Breast epithelium (tissue), 4 donors: ENCODE measurements at places on chromosomes 4 and X.

GRCh38 chr4:84920617-84921016 lies 45.9 kb downstream of the WDFY3 start:
- DNase-seq, result no peak

- DNase-seq, result no peak
Observed at GRCh38 chr4:140680686-140681085, 75.5 kb downstream of the TBC1D9 start.

- DNase-seq, result no peak
Observed at GRCh38 chr4:118033148-118034052, 886 bp upstream of the NDST3 start.

DNA sequence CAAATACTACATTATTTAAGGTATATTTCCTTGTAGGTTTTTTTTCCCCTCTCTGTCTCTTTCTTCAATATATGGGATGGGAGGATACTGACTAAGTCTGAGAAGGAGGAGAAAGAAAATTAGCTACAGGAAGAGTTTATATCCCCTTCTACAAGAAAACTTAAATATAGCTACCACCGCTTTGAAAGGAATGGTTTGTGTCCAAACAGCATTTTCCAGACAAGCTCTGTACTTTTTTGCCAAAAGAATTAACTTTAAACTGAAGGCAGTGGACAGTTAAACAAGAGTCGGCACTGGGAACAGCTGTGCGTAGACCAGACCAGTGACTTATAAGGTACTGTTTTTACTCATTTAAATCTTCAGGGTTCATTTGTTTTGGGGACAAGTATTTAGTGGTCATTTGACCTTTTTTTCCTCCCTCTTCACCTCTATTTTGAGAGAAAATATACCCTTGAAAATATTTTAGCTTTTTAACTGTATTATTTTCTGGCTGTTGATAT lies 303.7 kb downstream of the ARHGAP24 start:
- no peak for DNase-seq

- DNase-seq, result no peak
Observed at GRCh38 chr4:75849461-75849860, 52.8 kb downstream of the PPEF2 start.

DNA sequence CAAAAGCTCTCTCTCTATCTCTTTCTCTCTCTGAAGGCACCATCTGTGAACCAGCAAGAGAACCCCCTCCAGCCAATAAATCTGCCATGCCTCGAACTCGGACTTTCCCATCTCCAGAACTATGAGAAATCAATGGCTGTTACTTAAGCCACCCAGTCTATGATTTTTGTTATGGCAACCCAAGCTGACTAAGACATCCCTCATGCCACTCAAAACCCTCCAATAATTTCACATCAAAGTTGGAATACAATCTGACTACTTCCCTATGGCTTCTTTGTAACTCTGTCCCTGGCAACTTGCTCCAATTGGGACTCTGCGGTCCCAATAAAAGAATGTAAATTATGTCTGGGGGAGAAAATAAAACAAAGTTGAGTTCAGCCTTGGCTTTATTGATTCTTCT lies 265.7 kb downstream of the SHOX start:
- DNase-seq, result no peak

DNA sequence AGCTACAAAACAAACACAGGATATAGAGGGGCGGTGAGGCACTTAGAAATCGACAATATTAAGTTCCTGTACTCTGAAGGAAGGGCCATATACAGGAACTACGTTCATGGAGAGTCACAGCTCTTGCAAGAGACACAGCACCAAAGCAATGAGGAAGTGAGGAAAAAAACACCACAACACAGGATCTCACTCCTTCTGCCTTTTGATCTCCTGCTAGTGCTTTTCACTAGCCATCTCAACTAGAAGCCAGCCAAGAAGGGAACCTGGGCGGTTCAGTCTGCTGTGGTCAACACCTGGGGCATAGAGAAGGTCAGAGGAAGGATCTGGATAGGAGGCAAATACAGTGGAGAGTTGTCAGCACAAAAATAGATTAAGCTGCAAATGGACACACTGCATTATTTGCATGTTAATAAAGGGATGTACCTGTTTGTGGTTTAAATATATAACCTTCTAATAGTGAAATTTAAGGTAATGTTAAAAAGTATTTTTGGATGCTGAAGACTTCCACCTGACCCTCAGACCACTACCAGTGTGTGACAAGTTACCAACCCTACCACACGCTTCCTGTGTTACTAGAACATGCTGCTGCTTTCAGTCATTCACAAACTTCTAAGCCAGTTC lies 104.6 kb downstream of the DTHD1 start:
- no peak for DNase-seq

GRCh38 chr4:11198516-11199305 lies 230.0 kb downstream of the HS3ST1 start:
- DNase-seq, result no peak

- no peak for DNase-seq
Observed at GRCh38 chrX:77628294-77629025, 157.6 kb downstream of the ATRX start.

- DNase-seq, result no peak
Observed at GRCh38 chrX:11478911-11479310, 185.7 kb downstream of the AMELX start.

GRCh38 chrX:81232218-81232617 lies 30.3 kb downstream of the SH3BGRL start:
- no peak for DNase-seq

- no peak for DNase-seq
Observed at GRCh38 chr4:151215295-151215694, 61.7 kb upstream of the PRSS48 start.

GRCh38 chr4:48898733-48899431 lies 7.7 kb downstream of the OCIAD2 start:
- no peak for DNase-seq

- no peak for DNase-seq
Observed at GRCh38 chrX:122055460-122055859, 1008.0 kb downstream of the GLUD2 start.

DNA sequence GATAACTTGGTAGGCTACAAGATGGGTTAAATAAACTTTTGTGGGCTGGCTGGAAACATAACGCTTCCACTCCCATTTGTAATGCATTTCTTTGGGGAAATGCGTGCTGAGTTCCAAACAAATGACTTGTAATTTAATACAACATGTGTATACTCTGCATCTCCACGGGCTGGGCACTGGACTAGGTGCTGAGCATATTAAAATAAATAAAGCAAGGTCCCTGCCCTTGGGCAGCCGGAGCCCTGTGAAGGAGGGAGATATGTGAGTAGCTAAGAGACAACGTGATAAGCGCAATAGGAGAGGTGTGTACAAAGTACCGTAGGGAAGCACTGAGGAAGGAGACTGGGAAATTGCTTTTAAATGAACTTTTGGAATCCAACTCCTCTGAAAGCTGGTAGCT lies 147.2 kb upstream of the RBPJ start:
- DNase-seq, result no peak

DNA sequence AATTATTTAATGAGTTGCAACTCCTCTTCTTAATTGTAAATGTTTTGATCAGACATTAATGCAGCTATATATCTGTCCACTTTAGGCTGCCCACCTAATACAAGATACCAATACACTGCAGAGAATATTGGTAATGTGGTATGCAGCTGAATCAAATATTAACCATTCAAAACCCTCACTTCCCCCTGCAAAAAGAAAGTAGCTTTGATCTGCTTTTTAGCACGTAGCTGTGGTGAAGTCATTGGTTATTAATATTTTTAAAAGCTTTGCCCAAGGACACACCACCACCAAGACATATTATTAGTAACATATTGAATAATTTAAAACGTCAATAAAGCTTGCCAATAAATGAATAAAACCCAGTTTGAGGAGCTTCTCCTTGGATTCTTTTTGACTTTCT lies 28.6 kb upstream of the CYP2U1 start:
- DNase-seq, result no peak
